ENCODE measurements at places on chromosomes 7 and 10.

GRCh38 chr10:12629767-12630165 is 280.4 kb downstream of the CAMK1D start:
- no peak for DNase-seq

- DNase-seq, result no peak
These were observed 639.0 kb downstream of the AUTS2 start for GRCh38 chr7:70237256-70237655.

- no peak for DNase-seq
These were observed 17.2 kb upstream of the CFAP46 start for GRCh38 chr10:132959559-132959961.

DNA sequence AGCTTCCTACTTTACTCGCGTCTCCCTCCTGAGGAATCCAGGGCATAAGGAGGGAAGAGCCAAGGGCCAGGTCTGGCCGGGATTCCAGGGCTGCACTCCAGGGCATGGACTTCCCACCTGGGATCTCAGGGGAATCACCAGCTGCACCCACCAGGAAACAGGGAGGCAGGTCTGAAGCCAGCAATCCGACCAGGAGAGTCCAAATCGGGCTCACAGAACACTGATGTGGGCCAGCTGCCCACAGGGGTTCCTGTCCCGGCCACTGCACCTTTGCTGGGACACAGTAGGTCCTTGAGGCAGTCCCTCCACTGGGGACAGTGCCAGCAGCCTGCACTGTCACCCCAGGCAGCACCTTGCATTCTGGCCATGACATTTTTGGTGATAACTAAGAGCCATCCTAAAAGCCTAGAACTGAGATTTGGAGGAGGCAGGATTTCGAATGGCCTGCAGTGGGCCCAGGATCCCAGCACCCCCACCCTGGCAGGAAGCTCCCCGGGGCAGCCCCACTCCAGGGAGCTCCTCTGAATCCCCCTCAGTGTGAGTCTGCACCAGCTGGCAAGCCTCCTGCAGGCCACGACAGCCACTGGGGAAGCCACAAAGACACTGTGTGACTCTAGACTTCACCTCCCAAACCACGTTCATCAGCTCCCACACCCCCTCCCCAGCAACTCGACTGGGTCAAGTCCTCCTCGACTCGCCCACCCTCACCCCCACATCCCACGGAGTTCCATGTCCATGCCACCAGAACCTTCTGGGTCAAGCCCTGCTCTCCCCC is 71.5 kb upstream of the PPP2R2D start:
- DNase-seq, result no peak

Data from liver (tissue), 10 donors.